NCI-H1092 treated with DMSO at 0.1 percent for 48 hours (cell line): ENCODE measurements at places on chromosomes 11 and 22.

DNA sequence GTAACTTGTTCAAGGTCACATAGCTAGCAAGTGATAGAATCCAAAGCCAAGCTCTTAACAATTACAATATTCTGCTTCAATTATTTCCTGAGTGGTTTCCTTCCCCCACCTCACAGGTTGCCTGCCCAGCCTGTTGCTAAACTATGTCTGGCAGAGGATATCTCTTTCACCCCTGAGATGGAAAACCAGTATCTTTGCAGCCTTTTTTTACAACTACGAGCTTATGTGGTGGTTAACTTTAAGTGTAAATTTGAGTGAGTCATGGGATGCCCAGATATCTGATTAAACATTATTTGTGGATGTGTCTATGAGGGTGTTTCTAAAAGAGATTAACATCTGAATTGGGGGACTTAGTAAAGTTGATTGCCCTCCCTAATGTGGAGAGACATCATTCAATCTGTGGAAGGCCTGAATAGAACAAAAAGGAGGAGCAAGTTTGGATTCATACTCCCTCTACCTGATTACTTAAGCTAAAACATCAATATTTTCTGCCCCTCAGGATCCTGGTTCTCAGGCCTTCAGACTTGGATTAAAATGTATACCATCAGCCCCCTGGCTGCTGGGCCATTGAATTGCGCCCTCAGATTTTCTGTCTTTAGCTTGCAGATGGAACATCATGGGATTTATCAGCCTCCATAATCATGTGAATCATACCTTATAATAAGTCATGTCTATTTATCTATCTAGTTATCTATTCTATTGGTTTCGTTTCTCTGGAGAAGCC, 911.9 kb downstream of the METTL15 start:
- DNase-seq: no peak

DNA sequence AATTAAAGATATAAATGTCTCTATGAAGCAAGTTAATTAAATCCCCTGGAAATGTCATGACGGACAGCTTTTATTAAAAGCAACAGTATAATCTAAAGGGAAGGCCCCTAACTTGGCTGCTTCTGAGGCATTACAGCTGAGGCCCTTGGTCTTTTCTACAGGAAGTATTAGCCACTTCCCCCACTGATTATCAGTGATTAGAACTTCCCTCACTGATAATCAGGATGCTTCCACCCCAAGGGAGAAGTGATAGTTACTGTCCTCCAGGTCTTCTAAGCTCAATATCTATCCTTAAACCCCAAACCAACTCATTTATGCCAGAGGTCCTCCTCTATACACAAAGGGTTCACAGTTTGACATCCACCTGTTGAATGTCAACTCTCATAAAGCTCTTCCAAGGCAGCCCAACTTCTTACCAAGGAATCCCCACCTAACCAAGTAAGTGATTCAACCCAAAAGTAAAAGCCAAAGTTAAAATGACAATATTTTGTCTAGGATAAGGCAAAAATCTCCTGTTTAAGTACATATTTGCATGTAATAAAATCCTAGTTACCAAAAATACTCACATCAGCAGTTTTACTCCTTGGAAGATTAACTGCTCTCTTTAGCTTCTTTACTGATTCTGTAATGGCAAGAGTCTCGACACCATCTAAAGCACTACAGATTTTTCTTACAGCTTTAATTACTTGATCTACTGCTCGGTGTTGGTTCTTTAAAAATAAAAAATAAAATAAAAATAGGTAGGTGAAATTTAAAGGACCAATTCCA, 58.6 kb upstream of the RPS13 start:
- DNase-seq: no peak

DNA sequence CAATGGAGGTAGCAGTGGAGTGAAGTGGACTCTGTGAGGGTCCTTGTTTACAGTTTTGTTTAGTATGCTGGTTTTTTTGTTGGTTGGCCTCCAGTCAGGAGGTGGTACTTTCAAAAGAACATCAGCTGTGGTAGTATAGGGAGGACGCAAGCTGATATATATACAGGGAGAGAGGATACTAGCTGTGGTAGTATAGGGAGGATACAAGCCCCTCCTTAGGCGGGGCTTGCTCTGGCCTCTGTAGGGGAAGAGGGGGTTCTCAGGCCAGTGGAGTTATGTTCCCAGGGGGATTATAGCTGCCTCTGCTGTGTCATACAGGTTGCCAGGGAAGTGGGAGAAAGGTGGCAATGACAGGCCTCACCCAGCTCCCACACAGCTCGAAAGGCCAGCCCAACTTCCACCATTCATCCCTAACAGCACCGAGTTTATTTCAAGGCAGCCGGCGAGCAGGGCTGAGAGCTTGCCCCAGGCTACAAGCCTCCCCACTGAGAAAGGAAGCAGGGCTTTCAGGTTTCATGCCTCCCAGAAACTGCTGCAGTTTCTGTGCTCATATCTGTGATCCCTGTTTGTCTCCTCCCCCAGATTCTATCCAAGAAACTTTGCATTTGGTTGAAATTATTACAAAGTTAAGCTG, 10.4 kb downstream of the OR52E6 start:
- DNase-seq: no peak

DNA sequence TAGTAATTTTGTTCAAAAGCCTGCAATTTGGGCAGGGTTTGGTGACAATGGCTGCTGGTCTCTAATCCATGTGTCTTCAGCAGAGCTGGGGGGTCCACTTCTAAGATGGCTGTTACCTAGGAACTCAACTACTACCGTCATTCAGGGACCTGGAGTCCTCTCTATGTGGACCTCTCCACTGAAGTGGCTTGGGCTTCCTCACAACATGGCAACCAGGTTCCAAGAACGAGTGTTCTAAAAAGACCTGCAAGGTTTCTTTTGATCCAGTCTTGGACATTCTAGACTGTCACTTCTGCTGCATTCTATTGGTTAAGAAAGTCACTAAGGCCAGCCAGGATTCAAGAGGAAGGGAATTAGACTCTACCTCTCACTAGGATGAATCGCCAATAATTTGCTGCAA, 387.0 kb downstream of the NXPE2 start:
- no peak for DNase-seq
